ENCODE measurements at places on chromosomes 7 and 10. TPM values are rescaled to one million over a fixed set of nuclear protein-coding genes. Genes with fewer than 3 reads are reported as not detected.

TLX1 gene
- not detected for total RNA-seq

CD36 gene
- total RNA-seq = not detected

GSTO2 gene
- 1.4 TPM for total RNA-seq

DNA sequence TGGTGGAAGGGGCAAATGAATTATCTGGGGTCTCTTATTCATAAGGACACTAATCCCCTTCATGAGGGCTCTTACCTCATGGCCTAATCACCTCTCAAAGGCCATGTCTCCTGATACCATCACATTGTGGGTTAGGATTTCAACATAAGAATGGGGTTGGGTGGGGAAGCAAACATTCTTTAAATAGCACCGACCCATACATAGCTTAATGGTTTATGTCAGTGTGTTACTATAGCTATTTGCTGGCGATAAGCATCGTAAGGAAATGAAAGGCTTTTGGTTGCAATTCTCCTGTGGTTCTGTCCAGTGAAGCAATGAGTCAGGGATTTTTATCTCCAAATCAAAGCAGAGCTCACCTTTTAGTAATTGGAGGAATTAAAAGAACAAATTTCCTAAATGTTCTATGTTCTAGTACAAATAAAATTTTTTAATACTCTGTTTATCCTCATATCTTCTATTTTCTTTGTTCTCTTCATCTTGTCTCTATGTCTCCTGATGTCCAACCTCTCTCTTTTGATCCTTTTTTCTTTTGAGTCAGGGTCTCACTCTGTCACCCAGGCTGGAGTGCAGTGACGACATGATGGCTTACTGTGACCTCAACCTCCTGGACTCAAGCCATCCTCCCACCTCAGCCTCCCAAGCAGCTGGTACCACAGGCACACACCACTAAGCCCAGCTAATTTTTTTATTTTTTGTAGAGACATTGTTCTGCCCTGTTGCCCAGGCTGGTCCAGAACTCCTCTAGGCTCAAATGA is 57.0 kb upstream of the GLCCI1 start:
- H3K27ac ChIP-seq = no peak overlapping the region
- H3K4me1 ChIP-seq = peaks cover 4% of the 10 kb centered on the region
- H3K4me3 ChIP-seq = no peak overlapping the region
- no peaks in the 10 kb centered on the region for H3K36me3 ChIP-seq
- no peaks in the 10 kb centered on the region for H3K27me3 ChIP-seq

DNA sequence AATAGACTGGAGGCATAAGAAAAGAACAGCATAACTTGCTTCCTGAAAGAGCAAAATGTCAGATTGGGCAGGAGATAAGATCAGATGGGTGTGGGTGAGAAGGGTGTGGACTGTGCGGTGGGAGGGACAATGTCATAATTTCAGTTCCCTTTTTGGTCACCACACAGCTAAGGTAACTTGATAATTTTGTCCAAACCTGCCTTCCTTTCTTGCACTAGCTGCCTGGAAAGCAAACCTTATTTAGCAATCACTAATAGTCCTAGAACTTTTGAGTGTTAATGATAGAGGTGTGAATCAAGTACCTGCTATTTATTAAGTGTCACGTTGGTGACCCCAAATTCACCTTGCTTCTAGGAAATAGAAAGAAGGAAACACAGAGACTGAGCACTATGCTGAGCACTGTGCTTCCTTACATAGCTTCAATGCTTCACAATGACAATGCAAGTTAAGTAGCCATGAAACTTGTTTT is 72.4 kb upstream of the SP4 start:
- peak overlapping the region; percentile 15 for H3K4me3 ChIP-seq
- no peaks in the 10 kb centered on the region for H3K27me3 ChIP-seq
- peaks cover 80% of the 10 kb centered on the region for H3K4me1 ChIP-seq
- DNase-seq = peak; percentile 71
- H3K36me3 ChIP-seq = peaks cover 15% of the 10 kb centered on the region
- peak overlapping the region; percentile 46 for H3K27ac ChIP-seq

DNA sequence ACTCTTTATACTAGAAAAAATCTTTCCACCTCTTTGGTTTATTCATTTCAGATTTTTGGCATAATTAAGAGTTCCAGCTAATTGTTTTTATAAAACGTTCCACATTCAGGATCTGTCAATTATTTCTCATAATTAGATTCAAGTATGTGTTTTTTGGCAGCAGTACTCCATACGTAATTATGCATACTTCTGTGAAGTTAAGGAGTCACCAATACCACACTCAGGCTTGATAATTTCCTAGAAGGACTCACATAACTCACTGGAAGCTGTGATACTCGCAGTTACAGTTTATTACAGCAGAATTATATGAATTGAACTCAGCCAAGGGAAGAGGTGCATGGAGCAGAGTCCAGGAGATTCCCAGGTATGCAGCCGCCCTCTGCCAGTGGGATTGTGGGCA is 290.5 kb upstream of the AKR1E2 start:
- no peak overlapping the region for H3K27ac ChIP-seq
- no peak overlapping the region for H3K4me3 ChIP-seq
- no peaks in the 10 kb centered on the region for H3K4me1 ChIP-seq
- no peak for DNase-seq
- H3K36me3 ChIP-seq = no peaks in the 10 kb centered on the region

All from activated T-helper 2 cell treated with anti-CD3 and anti-CD28 coated beads, Interferon-gamma antibody, Interleukin-2, Interleukin-4, amounts not matched to agents 10 μg/mL and 5 μg/mL and 100 μg/mL, durations not matched to agents 14 hours and 24 hours and 36 hours (primary cell).